Hindlimb muscle (tissue), 1 donor: ENCODE measurements at places on chromosomes 7 and 10. TPM values are rescaled to one million over a fixed set of nuclear protein-coding genes. Genes with fewer than 3 reads are reported as not detected.

- no peak for DNase-seq
These were observed 146.2 kb downstream of the WDR37 start for GRCh38 chr10:1202343-1202742.

The SYNPO2L gene
- polyA plus RNA-seq: 263 TPM

DNA sequence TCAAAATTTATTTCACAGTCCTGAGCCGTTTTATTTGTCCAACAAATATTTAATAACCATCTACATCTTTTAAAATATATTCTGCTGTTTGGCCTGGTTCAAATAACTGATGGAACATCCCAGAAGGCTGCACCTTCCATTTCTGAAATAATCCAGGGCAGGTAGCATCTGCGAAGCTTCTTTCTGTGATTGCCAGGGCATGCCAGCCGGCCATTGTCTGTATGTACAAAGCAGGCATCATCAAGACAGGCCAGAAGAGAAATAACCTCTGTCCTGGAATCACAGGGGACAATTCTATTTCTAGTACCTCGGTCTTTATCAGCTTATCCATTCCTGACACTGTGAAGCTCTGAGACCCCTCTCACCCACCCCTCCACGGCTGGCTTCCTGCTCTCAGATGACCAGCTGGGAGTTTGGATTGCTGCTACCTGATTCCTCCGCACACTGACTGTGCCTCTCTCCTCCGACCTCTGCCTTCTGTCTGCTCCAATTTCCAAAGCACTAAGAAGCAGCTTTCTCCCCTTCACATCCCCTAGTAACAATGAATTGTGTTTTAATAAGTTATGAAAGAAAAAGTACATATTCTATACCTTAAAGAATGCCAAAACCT is 8.0 kb downstream of the DGKI start:
- DNase-seq: no peak

DNA sequence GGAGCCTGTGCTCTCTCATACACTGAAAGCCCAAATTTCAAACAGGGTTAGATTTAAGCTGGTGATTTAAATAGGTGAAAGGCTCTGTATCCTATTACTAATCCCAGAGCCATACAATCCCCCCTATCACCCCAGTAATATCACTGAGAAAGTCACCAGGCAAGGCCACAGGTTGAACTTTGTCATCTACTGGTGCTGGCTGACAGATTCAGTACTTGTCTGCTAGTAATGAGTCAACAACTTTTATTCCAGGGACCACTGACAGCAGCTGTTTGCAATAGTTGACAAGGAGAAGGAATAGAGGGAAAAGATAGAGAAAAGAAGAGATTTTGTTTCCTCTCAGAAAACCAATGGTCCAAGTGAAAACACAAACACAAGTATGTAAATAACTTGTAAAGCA is 10.4 kb downstream of the ASB15 start:
- no peak for DNase-seq

The SBDS gene
- polyA plus RNA-seq: 202 TPM

- no peak for DNase-seq
These were observed 121.3 kb upstream of the MGMT start for GRCh38 chr10:129345763-129346162.

DNA sequence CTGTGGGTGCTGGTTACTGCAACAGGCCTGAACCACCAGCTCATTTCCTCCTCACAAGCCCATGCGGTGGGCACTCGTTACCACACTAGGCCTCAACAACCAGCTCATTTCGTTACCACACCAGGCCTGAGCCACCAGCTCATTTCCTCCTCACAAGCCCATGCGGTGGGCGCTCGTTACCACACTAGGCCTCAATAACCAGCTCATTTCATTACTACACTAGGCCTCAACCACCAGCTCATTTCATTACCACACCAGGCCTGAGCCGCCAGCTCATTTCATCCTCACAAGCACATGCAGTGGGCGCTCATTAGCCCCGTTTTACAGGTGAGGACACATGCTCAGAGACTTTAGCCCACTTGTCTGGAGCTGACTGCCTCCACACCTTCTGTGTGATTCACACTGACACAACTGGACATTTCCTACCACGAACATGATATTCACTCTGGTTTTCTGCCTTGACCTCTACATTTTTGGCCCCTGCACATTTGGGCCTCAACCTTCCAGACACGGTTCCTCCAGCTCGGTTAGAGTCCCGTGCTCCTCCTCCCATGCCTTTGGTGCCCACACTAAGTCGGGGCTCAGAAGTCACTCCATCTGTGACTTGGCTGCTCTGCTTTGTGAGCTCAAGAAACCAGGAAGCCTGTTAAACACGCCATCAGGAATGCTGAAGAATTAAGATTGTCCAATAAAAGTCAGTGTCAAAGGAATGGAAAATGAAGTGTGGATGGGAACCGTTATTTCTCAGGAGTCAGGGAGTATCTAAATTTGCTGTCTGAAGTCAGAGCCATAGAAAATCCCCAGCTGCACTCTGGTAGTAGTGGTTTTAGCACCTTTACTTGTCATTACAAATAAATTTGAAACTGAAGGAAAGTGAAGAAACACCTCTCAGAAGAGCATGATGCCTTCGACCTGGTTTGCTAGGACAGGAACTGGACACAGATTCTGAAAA is 55.8 kb upstream of the LANCL2 start:
- no peak for DNase-seq

The RNF32 gene
- 1.8 TPM for polyA plus RNA-seq

- no peak for DNase-seq
These were observed 208.3 kb downstream of the LRMDA start for GRCh38 chr10:75639736-75640135.

The PHYHIPL gene
- polyA plus RNA-seq: 2.1 TPM

GRCh38 chr7:25124465-25125136 is 459 bp downstream of the CYCS start:
- peak; percentile 28 for DNase-seq

DNA sequence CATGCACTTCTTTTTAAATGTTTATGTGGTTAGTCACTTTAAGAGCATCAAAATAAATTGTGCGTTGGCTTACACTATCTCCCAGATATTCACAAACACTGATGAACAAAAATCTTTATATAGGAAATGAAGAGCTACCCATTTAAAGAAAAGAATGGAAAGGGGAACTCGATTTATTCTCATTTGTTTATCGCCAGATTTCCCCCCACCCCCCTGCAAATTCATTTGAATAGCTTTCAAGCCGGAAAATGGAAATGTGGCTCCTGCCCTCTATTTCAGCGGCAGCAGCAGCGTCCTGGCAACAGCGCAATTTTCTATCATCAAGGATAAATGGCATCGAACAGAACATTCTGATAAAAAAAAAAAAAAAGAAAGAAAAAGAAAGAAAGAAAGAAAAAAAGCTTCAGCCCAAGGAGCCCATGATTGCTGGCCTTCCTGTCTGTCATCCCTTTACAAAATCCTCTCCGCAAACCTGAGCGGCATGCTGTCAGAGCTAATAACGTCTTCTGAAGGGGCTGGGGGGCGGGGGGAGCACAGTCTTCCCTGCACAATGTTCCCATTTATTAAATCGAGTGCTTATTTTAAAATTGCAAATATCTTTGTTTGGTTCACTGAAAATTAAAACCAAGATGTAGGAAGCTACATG is 13.7 kb upstream of the DLX6 start:
- no peak for DNase-seq

GRCh38 chr10:99766302-99766681 is 16.1 kb upstream of the ABCC2 start:
- no peak for DNase-seq

GRCh38 chr7:151512353-151512752 is 7.3 kb downstream of the RHEB start:
- DNase-seq: peak; percentile 8

- DNase-seq: no peak
These were observed 53.0 kb downstream of the KLRG2 start for GRCh38 chr7:139430443-139430842.

The PGAM2 gene
- 319 TPM for polyA plus RNA-seq

GRCh38 chr7:120718361-120718760 is 139.6 kb downstream of the TSPAN12 start:
- DNase-seq: no peak

- no peak for DNase-seq
These were observed 82.7 kb downstream of the PAX2 start for GRCh38 chr10:100827819-100828737.

The AKR1D1 gene
- polyA plus RNA-seq: not detected

- peak; percentile 17 for DNase-seq
These were observed 150.5 kb downstream of the ELAPOR2 start for GRCh38 chr7:86908948-86909347.

The UCN3 gene
- not detected for polyA plus RNA-seq

The CALML5 gene
- polyA plus RNA-seq: 0.99 TPM

DNA sequence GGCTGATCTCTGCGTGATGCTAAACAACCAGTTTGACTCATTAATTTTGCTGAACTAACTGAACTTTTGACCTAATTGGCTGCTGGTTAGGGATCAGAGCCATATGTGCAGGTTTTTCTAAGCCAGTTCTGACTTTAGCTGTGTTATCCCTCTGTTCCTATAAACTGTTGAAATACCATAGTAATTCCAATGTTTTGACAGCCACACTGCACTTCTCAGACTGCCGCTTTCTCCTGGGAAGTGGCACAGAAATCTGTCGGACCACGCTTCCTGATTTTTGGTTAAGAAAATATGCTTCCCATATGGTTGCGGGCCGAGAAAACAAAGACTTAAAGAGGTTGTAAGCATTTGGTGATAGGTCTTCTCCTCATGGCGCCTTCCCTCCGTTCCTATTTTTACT is 42.3 kb downstream of the TBXAS1 start:
- no peak for DNase-seq

DNA sequence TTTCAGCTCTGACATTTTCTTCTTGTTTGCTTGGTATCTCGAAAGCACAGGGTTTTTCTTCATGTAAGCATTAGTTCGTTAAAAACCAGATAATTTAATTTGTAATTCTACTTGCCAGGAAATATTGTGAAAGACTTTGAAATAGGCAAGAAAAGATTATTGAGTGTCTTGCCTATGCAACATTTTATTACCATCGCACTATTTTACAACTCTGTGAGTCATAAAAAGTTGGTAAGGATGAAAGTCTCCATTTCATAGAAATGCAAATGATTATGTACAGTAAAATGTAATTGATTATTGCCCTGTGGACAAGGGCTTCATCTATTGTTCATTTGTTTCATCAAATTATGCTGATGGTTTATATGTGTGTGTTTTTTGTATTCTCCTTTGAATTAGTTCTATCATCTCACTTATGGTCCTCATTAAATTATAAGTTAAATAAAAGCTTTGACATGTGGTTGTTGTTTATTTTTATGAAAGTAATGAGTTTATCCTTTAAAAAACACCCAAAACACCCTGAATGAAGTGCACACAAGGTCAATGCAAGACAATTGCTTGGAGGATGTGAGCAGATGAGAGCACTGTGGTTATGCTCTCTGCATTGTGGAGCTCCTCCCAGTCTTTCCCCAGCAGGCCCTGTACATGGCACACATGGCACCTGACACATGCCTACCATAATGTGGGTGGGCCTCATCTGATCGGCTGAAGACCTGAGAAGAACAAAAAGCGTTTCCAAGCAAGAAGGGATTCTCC is 230.8 kb downstream of the CXCL12 start:
- DNase-seq: no peak

The MPP7 gene
- polyA plus RNA-seq: 2.3 TPM
